ENCODE measurements at places on chromosomes 2 and 18.

DNA sequence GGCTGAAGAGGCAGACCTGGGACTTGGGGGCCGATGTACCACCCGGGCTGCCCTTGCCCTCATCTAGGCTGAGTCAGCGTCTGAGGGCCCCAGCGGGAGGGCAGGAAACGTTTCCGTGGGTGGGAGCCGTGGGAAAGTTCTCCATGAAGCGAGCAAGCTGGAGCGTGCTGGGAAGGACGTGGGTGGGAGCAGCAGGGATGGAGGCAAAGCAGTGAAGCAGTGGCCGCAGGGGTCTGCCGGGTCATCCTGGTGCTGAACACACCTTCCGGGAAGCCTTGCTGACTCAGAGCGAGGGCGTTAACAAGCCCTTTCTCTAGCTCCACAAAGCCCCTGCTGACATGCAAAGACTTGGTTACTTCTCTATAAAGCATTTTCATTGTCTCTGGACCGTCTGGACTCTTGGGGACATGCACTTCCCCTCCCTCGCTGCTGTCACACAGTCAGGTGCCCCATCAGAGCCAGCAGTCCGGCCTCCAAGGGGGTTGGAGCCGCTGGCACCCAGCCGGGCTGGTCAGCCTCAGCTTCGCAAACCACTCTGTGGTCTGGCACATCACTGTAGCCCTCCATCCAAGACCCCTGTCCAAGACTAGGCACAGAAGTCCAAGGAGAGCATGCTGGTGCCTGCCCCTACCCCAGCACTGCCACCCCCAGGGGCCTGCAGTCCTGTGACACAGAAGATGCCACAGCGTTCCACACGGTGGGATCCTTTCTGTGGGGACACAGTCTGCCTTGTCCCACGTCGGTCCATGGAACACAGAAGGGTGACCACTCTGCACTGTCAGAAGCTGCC, 115.1 kb upstream of the GPC1 start:
- peak; percentile 89 for DNase-seq

- no peak for DNase-seq
These were observed 668 bp upstream of the ANKRD12 start for GRCh38 chr18:9135912-9136314.

DNA sequence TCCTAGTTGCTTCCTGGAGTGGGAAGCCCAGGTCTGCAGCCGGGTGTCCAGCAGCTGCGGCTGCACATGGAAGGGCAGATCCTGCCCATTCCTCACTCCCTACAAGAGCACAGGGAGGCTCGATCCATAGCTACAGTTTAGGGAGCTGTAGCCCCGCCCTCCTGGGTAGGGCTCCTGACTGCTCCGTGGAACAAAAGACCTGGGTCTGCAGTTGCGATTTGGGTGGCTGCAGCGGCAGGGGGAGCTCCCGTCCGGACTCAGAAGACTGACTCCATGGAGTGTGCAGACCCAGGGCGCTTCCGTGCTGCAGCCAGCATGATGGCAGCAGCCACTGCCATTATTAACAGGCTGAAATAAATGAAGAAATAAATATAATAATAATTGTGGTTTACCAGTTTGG, 157.3 kb downstream of the CTNNA2 start:
- no peak for DNase-seq

DNA sequence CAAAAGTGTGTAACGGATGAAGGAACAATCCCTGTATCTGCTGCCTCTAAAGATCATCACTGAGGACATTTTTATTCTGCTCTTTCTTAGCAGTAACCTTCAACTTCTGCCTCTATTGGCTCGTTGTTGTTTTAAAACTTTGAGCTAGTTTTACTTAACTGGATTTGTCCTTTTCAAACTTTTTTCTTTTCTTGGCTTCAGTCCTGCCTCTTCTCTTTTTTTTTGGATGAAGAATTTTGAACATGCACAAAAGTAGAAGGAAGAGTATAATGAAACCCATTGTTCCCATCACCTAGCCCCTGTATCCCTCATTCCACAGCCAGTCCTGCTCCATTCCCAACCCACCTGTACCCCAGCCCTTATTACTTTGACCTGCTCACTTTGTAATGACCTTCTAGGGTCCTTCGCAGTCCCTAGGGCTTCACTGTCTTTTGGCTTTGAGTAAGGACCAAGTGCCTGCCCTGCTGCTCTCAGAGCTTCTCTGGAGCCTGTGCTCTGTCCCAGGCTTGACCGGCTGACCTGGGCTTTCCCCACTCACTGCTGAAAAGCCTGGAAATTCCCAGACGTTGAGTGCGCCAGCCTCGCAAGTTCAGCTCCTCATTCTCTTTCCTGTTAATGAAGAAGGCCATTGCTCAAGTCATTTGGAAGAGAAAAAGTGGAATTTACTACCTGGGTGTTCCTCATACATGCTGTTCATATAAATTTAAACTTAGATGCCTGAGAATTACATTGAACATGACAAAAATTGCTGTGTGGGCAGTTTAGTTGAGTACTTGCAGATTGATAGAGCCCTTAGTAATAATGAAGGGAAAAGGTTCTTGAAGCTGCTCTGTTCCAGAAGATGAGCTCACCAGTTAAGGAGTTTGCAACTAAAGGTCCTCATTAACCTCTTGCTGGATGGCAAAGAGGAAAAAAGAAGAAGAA, 149.3 kb upstream of the ALPP start:
- DNase-seq: no peak

DNA sequence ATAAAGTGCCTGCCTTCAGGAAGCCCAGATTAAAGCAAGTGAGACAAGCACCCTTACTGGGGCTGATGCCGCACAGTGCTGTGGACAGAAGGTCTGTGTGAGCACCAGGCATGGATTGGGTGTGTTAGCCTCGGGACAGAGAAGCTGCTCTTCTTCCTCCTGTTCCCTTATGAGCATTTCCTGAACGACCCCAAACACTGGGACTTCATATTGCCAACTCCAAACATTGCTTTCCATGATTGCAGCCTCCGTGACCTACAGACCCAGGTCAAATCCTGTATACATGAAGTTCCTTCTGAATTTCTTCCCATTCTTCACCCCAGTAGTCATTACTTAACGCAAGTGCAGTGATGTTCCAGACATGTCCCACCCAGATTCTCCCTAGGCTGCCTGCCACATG, 129.8 kb upstream of the ALKAL2 start:
- no peak for DNase-seq

GRCh38 chr2:196592331-196592910, 47.1 kb upstream of the CCDC150 start:
- DNase-seq: no peak

GRCh38 chr18:29002747-29003146, 825.8 kb upstream of the CDH2 start:
- DNase-seq: no peak

GRCh38 chr2:75703589-75704287, 7.0 kb downstream of the GCFC2 start:
- no peak for DNase-seq

GRCh38 chr2:73212448-73213176, 1.4 kb upstream of the SMYD5 start:
- peak; percentile 69 for DNase-seq

DNA sequence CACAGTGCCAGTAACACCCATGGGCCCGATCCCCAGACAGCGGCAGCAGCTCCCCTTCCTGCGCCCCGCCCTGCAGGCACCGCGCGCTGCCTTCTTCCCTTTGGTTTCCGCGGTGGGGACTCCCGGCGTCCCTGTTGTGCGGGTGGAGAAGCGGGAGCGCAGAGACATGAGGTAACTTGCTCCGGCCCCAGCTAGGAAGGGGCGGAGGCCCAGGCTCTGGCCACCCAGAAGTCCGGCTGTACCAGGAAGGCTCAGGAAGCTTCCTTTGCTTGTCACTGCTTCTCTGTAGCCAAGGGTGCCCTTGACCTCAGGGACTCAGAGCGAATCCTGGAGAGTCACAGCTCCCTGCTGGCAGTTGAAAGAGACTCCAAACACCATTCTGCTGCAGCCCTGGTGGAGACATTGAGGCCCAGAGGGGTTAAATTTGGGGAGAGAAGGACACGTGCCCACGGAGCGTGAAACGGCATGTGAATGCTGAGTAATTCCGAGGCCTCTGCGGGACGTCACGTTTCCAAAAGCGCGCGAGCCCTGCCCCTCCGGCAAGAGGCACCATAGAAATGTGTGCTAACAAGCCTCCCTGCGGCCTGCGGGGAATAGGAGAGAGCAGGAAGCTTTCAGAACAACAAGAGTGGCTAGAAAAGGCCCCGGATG, 6.7 kb upstream of the ADCY3 start:
- DNase-seq: no peak

GRCh38 chr2:107094450-107094986, 208.6 kb upstream of the ST6GAL2 start:
- no peak for DNase-seq

DNA sequence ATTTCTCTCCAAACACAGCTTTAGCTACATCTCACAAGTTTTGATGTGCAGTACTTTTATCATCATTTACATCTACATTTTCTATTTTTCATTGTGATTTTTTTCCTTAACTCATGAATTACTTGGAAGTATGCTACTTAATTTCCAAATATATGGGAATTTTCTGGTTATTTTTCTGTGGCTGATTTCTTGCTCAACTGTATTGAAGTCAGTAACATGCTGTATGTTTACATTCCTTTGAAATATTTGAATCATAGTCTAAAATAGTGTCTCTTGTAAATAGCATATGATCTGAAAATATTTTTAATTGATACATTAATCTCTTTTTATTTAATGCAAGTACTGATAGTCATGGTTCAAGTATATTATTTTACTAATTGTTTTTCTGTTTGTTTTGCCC, 26.0 kb upstream of the GALNT5 start:
- no peak for DNase-seq

- no peak for DNase-seq
These were observed 38.4 kb downstream of the EPAS1 start for GRCh38 chr2:46335391-46336282.

DNA sequence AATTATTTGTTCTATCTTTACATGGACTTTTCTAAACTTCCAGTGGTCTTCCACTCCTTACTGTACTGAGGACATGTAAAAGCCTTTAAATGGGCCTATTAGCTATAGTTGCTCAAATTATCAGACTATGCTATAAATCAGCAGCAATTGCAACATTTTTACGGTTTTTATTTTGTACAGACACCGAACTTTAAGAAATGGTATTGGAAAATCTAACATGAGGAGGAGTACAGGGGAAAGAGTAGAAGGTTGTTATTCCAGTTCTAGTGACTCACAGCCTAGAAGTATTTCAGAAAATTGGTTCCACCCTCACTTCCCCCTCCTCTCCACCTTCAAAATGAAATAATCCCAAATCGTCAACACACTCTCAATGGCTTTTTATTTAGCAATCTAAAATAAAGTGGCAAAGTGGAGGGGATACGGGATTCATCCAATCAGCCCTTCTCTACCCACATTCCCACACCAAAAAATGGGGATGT, 1.1 kb downstream of the NCKAP1 start:
- peak; percentile 9 for DNase-seq

DNA sequence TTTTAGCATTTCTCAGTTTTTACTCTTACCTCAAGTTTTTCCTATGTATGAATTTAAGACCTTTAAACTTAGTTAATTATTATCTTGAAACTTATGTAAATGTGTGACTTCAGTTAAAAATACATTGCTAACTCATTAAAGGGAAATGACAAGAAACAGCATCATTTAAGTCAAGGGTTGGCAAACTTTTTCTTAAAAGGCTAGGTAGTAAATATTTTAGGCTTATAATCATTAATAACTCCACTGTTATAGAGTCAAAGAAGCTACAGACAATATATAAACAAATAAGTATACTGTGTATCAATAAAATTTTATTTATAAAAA, 259.7 kb upstream of the RBMS1 start:
- DNase-seq: no peak

- no peak for DNase-seq
These were observed 11.6 kb downstream of the SAG start for GRCh38 chr2:233319256-233319655.

DNA sequence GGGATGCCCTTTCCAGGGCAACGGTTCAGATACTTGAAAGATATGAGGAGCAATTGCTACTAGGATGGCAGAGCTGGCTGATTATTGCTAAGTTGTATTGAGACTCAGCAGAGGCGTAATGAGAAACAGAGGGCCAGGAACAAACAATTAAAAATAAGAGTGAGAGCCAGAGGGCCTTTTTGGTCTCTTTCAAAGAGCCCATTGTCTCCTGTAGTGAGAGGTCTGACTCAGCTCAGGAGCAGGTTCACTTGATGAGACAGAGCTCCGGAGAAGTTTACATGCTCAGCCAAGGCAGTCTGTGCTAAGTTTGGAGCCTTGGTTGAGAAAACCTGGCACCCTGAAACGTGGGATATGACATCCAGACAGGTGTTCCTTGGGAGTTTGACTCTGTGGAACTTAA, 303.9 kb upstream of the DLGAP1 start:
- no peak for DNase-seq

DNA sequence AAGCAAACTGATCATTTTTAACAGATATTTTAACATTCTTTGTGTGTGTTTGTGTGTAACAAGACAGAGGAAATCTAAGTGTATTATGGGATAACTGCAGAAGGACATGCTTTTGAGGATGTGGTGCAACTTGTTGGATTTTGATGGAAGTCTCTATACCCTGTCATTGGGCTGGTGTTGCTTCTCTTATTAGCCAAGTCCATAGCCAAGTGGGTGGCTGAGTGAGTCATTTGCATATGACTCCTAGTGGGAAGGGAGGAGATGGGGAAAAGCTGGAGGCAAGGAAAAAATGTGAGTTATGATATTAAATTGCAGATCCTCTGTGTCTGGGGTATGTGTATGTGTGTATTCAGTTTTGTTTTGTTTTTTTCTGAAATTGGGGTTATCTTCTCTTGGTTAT, 879.9 kb downstream of the DCC start:
- DNase-seq: no peak

- DNase-seq: no peak
These were observed 175.2 kb upstream of the PKDCC start for GRCh38 chr2:41872646-41873045.

DNA sequence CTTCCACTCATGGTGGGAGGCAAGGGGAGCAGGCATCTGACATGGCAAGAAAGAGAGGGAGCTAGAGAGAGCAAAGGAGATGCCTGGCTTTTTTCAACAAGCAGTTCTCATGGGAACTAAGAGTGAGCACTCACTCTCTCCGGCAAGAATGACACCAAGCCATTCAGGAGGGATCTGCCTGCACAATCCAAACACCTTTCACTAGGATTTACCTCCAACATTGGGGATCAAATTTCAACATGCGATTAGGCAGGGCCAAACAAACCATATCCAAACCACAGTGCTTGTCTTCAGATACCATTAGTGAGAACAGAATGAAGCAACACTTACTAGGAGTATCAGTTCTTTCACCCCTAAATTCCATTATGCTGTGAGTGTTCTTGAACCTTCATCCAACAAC, 77.3 kb downstream of the FIGN start:
- no peak for DNase-seq

GRCh38 chr2:235958221-235958930, 209.8 kb downstream of the GBX2 start:
- DNase-seq: no peak

DNA sequence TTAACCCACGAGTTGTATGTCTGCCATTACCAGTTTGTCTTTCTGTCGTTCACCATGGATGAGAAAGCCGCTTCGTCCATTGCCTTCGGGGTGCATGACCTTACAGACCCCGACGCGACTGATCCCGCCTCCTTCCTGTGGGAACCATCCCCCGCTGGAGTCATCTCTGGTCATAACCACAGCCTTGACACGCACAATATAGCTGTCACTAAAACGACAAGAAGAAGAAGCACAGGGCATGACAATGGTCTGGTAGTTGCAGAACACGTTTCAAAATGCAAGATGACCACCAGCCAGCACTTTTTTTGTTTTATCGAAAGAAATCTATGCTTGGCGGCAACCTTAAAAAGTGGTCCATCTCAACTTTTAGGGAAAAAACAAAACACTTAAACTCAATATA, 87.7 kb downstream of the SPRED2 start:
- no peak for DNase-seq

- no peak for DNase-seq
These were observed 52.8 kb downstream of the SLC4A10 start for GRCh38 chr2:161676902-161677496.

All from skeletal muscle cell (primary cell).